Bladder microvascular endothelial cell (primary cell): ENCODE measurements at places on chromosomes 12 and 14. TPM values are rescaled to one million over a fixed set of nuclear protein-coding genes. Genes with fewer than 3 reads are reported as not detected.

SMIM41 gene
- under 0.01 and 0.13 TPM in 2 replicates for total RNA-seq

KRT72 gene
- not detected in 2 replicates for total RNA-seq

BMAL2 gene
- 21.5 and 48.1 TPM in 2 replicates for total RNA-seq

GLI1 gene
- not detected in 2 replicates for total RNA-seq

GPD1 gene
- not detected in 2 replicates for total RNA-seq

AGAP2 gene
- total RNA-seq = under 0.01 and 0.06 TPM in 2 replicates

TMEM30B gene
- total RNA-seq = under 0.01 and 0.19 TPM in 2 replicates

CCDC196 gene
- not detected in 2 replicates for total RNA-seq

KRT6C gene
- total RNA-seq = not detected in 2 replicates

SERPINA1 gene
- total RNA-seq = not detected in 2 replicates

INSM2 gene
- 0.06 TPM in 1 of 2 replicates, not detected in the other for total RNA-seq

ACVRL1 gene
- total RNA-seq = 413 and 443 TPM in 2 replicates

MFAP5 gene
- total RNA-seq = 0.13 and 0.32 TPM in 2 replicates

CLMN gene
- 0.49 and 1.6 TPM in 2 replicates for total RNA-seq

FAM90A1 gene
- total RNA-seq = not detected in 2 replicates

GPRC5D gene
- not detected in 2 replicates for total RNA-seq

TC2N gene
- total RNA-seq = 0.16 and 3.3 TPM in 2 replicates

ZNF10 gene
- total RNA-seq = 3.4 and 9.0 TPM in 2 replicates

BICDL1 gene
- total RNA-seq = 0.13 TPM in 1 of 2 replicates, not detected in the other

TMEM233 gene
- total RNA-seq = 0.16 and 0.38 TPM in 2 replicates

MANSC4 gene
- total RNA-seq = not detected in 2 replicates

TMEM229B gene
- 0.94 and 0.97 TPM in 2 replicates for total RNA-seq

ADCY6 gene
- 24.1 and 66.6 TPM in 2 replicates for total RNA-seq

SLC35F4 gene
- total RNA-seq = not detected in 2 replicates

LRP1-AS gene
- not detected in 2 replicates for total RNA-seq

CCDC198 gene
- not detected in 2 replicates for total RNA-seq

RTL1 gene
- not detected in 2 replicates for total RNA-seq

VRTN gene
- not detected in 2 replicates for total RNA-seq

MLEC gene
- total RNA-seq = 54.3 and 62.5 TPM in 2 replicates

COX8C gene
- not detected in 2 replicates for total RNA-seq

OR6C6 gene
- total RNA-seq = not detected in 2 replicates

SLC17A8 gene
- total RNA-seq = not detected in 2 replicates

NEDD1 gene
- total RNA-seq = 27.0 and 42.7 TPM in 2 replicates

PLEKHG7 gene
- total RNA-seq = not detected in 2 replicates

TROAP gene
- 5.3 and 12.5 TPM in 2 replicates for total RNA-seq

GLT1D1 gene
- total RNA-seq = not detected in 2 replicates

CIROP gene
- total RNA-seq = not detected in 2 replicates
